Glutamatergic neuron (in vitro differentiated cells): ENCODE measurements at places on chromosomes 1 and 21.
A peak's percentile ranks its signal among the peaks of the same experiment; 100 is the strongest.

DNA sequence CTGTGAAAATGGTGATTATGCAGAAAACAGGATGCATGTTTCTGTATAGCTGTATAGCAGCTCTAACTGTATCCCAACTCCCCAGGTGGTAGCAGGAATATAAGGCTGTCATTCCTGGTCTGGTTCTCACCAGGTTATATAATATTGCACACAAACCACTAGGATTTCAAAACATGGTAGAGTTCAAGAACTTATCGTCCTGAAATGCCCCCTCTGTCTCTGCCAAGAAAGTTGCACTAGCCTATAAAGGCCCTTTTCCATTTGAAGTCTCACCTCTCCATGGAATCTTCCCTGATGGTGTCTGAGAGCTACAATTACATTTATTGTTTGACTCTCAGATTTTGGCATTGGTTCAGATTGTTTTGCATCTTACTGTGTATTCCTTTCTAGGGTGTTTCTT, 184.9 kb upstream of the FAM78B start:
- DNase-seq: no peak

DNA sequence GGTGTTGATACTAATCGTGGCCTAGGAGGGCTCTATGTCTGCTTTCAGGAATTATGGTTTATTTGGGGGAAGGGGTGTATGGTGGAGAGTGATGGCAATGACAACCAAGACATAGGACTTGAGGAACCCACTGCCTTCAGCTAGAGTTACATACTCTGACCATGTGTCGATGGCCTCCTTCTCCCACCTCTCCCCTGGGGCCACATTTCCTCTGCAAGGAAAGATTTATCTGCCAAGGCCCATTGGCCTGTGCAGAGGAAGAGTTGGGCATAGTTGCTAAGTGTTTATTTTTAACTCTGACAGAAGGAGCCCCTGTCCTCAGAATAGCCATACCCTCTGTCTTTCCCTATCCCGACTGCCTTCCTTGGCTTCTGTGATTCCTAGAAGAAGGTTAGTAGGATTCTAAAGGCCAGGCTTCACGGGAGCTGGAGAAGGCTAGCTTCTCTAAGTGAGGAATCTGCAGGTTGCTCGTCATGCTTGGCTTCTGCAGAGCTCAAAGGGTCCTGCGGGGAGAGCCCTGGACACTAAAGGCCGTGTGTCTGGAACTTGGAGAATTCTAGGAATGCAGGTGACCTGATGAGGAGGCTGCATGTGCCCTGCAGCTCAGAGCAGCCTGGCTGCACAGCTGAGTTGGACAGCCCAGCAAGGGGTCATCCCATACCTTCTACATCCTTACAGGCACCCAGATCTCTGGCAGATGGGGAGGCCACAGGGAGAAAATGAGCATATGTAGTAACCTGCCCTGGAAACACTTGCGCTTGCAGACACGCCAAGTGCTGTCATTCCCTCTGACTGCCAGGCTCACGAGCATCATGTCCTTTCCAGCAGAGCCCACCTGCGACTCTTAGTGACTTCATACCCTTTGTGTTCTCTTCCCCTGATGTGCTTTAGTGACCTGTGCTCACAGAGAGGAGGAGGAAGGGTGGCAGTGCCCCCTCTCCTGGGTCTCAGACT, 9.7 kb downstream of the MAPKAPK2 start:
- no peak for DNase-seq

GRCh38 chr1:116420417-116421200, 47.6 kb downstream of the ATP1A1 start:
- no peak for DNase-seq

GRCh38 chr1:39086386-39086785, 60.2 kb downstream of the NDUFS5 start:
- no peak for DNase-seq

- DNase-seq: no peak
Observed at GRCh38 chr21:25024639-25025038, 582.6 kb downstream of the MRPL39 start.

- peak; percentile 89 for DNase-seq
Observed at GRCh38 chr1:2414297-2414958, 2.1 kb upstream of the PEX10 start.

- DNase-seq: no peak
Observed at GRCh38 chr1:185008838-185009237, 34.5 kb upstream of the NIBAN1 start.

DNA sequence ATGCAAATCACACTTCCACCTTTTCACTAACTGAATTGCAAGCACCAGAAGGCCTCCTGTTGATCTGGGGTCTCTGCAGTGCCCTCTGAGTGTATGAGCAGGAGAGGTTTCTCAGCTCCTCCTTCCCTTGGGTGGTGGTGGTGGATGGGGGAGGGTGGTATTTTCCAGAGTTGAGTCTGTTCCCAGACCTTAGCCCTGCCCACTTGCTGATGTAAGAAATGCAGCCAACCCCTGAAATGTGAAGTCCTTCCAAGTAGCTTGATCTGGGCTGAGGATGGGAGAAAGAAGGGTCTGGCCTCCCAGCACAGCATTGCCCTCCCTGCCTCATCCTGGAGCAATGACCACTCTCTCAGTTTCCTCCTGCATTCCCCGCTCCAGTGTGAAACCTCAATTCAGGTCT, 6.3 kb upstream of the FOXD2 start:
- DNase-seq: no peak

GRCh38 chr1:203271962-203272632, 33.2 kb upstream of the BTG2 start:
- no peak for DNase-seq

- DNase-seq: no peak
Observed at GRCh38 chr1:160850993-160851392, 11.7 kb downstream of the CD244 start.

- DNase-seq: no peak
Observed at GRCh38 chr1:155944444-155944799, 3.0 kb downstream of the RXFP4 start.

- no peak for DNase-seq
Observed at GRCh38 chr1:76125473-76126219, 51.1 kb downstream of the ST6GALNAC3 start.
